T1000 (cell line): ENCODE measurements at places on chromosomes 11 and 22.

DNA sequence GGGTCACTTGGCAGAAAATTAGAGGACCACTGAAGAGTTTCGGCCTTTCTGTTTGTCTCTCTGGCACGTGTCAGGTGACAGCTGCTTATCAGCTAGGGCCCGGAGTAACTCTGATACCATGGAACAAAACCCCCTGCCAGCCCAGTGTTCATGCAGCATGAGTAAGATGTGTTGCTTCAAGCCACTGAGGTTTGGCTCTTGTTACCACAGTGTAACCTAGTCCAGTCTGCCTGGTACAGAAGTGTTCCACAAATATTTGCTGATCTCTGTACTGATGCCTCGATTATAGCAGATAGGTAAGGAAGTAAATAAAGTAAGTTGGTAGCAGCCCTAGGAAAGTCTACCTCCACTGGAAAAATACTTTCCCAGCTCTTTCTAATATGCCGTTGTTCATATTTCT is 20.5 kb upstream of the ETS1 start:
- no peak for DNase-seq

- DNase-seq: no peak
These were observed 373.9 kb upstream of the FAT3 start for GRCh38 chr11:91850533-91851275.

DNA sequence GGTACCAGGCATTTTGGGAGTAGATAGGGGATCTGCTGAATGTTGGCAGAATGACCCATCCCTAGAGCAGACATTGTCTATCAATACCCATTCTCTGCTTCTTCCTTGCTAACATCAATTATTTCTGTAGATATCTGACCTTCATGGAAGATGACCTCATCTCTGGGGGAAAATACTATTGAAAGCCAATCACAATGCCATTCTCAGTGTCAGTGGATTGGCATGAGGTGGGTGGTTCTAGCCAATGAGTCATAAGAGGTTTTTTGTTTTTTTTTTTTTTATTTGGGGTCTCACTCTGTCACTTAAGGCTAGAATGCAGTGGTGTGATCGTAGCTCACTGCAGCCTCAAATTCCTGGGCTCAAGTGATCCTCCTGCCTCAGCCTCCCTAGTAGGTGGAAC is 42.5 kb downstream of the SNX19 start:
- DNase-seq: no peak

- DNase-seq: no peak
These were observed 4.1 kb upstream of the MUC6 start for GRCh38 chr11:1040428-1041148.

- no peak for DNase-seq
These were observed 198.3 kb downstream of the NAV2 start for GRCh38 chr11:19910931-19911330.
